ENCODE measurements at places on chromosomes 5 and 9.

DNA sequence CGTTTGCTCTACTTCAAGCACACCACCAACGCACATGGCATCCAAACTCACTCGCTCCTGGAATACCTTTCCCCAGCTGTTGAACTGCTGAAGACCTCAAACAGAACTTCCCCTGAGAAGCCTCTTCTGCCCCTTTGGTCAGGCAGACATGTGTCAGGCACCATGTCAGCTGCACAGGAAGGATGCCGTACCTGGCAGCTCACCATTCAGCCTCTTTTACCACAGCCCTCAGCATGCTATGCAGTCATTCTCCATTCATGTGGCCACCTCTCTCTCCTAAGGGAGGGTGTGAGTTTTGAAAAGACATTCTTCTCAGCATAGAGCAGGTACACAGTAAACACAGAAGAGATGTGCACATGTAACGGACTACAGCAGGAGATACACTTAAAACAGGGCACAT is 14.2 kb downstream of the IL4 start:
- no peak for DNase-seq

- no peak for DNase-seq
These were observed 421.4 kb upstream of the WWC1 start for GRCh38 chr5:167870055-167870454.

DNA sequence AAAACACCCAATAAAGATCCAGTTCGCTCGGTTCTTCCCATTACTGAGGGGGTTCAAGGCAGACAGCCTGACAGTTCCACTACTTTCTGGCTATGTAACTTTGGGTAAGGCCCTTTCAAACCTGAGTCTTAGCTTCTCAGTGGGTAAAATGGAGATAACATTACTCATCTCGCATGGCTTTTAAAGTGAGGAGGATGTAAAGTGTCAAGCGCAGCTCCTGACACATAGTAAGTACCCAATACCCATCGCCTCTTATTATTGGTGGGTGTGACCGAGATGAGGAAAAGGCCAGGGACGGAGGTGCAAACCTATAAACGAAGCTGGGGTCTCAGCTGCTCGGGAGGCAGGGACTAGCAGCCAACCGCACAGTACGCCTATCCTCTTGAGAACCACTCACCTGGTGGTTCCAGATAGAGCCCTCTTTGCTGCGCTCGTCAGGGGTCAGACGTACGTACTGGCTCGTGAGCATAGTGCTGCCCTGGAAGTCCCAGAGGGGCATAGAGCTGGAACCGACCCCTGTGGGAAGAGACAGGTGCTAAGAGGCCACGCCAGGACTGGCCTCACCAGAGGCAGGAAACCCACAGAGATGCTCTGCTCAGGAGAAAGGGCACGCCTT is 584 bp downstream of the LMAN2 start:
- no peak for DNase-seq

GRCh38 chr9:131382850-131383729 is 10.8 kb upstream of the PRRC2B start:
- DNase-seq = peak; percentile 64

- no peak for DNase-seq
These were observed 66.2 kb upstream of the CACNA1B start for GRCh38 chr9:137811283-137811870.

DNA sequence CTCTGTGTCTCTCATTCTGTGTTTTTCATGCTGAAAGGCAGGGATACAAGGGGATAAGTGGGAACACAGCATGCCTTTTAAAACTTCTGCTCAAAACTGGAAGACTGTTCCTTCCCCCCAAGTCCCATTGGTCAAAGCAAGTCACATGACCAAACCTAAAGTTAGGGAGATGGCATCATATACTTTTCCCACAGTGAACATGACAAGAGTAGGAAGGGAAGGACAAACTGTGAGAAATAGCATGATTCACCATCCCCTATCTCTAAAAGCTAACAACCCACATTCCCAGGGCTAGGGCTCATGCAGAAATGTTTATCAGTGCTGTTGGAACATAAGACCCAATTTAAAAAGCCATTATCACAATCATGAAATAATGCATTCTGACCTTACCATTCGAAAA is 24.2 kb upstream of the SHISAL2B start:
- DNase-seq = peak; percentile 46

- DNase-seq = peak; percentile 99
These were observed 1078.3 kb downstream of the CDH12 start for GRCh38 chr5:21774801-21775200.

GRCh38 chr9:89634995-89635742 is 30.4 kb downstream of the GADD45G start:
- DNase-seq = peak; percentile 74

DNA sequence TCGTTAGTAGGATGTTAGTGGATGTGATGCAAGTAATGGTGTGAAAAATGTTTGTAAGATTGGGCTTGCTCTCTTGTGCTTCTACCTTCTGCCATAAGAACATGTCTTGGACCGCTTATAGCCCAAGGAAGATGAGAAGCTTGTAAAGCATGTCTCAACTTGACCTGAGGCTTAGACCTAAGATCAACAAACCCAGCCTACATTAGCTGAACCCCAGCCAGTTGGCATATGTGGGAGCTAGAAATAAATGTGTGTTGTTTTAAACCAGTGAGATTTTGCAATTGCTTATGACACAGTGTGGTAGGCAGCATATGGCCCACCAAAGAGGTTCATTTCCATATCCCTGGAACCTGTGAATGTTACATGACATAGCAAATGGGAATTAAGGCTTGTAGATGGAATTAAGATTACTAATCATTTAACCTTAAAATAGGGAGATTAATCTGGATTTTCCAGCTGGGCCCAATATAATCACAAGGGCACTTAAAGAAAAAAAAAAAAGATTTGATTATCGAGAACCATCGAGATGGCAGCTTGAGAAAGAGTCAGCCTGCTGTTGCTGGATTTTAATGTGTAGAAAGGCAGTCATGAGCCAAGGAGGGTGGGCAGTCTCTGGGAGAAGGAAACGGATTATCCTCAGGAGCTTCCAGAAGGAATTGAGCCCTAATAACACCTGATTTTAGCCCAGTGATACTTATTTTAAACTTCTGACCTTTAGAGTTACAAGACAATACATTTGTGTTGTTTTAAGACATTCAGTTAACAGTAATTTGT is 27.3 kb upstream of the EDIL3 start:
- DNase-seq = peak; percentile 98

DNA sequence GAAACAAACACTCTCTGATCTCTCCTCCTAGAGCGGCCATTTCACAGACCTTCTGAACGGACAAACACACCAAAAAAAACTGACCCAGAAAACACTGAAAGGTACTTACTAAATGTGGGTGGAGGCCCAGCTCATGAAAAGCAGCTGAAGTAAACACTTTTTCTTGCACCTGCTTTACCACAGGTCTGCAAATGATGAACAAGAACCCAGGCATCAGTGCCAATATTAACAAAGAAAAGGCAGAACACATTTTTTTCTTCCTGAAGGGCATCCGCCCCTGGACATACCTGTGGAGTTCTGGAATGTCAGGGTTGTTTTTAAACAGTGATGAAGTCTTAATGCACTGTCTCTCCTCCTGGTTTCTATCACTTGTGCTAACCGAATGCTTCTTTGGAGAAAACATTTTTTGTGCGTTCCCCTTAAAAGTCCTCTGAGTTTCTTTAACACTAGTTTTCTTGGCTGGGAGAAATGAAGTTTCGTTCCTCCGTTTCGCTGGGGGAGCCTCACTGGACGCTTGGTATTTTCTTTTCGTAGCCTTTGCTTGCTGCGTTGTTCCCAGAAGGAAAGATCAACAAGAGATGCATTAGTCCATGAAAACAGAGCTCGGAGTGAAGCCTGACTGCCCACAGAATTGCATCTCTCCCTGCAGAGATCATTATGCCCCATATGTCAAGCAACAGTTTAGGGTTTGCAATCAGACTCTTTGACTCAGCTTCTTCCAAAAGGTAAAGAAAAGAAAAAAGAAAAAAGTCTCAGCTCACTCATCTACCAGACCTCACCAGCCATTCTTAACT is 7.4 kb downstream of the DDX31 start:
- DNase-seq = no peak

DNA sequence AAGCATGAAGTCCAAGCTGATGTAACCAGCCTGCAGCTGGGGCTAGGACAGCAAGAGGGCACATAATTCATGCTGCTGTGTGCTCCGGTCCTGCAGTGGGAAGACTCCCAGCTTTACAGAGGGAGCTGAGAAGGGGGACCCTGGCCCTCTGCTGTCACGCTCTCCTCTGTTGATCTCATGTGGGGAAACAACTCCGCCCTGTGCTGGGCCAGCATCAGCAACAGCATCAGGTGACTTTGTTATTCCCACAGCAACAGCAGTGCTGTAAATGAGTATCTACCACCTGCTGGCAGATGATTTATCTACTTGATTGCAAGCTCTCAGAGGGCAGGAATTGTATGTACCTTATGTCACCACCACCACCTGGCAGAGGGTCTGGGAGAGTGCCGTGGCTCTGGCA is 176.2 kb downstream of the COL23A1 start:
- DNase-seq = no peak

DNA sequence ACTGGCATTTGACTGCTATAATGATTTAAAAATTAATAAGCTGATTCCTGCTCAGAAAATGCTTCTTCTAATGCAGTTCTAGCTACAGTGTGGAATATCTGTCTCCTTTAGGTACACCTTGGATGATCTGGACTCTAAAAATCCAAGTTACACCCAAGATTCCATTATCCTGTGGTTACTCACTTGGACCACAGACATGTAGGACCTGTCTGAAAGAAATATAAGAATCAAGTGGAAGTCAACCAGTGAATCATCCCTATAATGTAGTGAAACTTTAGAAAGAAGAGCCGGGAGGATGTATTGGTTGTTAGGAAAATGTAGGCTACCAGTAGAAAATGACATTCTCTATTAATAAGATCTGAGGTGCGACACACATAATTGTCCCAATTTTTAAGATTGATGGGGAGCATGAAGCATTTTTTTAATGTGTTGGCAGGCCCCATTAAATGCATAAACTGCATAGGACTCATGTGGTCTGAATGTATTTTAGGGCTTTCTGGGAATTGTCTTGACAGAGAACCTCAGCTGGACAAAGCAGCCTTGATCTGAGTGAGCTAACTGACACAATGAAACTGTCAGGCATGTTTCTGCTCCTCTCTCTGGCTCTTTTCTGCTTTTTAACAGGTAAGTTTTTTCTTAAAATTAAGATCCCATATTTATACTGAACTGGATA is at the start of gene SPINK6:
SPINK6 (plus strand) TSS at position 512 of the 673 bp plus-strand sequence; CDS start at position 567, 55 bp downstream.
- peak; percentile 92 for DNase-seq

DNA sequence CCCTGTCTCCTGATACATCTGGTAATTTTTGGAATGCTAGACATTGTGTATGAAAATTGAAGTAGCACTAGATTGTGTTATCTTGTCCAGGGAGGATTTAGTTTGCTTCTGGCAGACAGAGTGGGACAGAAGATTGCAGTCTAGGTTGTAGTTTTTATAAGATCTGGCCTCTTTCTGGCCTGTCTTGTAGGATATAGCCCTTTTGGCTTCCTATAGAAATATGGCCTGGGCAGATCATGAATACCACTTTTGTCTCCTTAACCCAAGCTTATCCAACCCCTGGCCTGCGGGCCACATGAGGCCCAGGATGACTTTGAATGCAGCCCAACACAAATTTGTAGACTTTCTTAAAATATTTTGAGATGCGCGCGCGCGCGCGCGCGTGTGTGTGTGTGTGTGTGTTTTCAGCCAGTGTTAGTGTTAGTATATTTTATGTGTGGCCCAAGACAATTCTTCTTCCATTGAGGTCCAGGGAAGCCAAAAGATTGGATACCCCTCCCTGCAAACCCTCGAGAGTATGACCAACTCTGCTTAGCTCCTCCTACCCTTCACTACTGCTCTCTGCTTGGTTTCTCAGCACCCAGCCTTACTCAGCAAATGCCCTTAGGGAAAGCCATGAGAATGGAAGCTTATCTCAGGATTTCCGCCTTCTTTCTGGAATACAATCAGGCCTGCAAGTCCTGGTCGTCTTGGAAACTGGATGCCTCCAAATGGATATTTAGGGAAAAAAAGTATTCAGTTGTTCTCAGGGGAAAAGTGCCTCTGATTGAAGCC is 26.5 kb downstream of the ANKRD33B start:
- DNase-seq = peak; percentile 95

GRCh38 chr9:93954434-93955061 is 607 bp downstream of the BARX1 start:
- no peak for DNase-seq

- DNase-seq = no peak
These were observed 11.6 kb upstream of the CRB2 start for GRCh38 chr9:123344192-123344949.

DNA sequence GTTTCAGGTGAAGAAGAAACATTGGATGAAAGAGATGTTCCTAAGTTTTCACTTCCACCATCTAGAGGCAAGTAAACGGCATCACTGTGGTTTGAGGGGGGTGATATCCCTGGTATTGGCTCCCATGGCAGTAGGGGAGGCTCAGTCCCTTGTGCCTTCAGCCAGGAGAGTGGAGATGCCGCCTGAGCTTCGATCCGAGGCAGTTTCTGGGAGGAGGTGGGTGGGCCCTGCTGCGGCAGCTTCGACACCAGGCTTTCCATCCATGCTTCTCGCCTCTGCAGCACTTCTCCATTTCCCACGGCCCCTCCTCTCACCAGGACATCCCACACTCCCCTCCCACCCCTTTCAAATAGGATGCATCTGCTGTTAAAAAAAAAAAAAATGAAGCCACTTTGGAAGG is 258.3 kb downstream of the GADD45G start:
- DNase-seq = no peak

GRCh38 chr5:108102463-108102862 is 279.4 kb downstream of the FBXL17 start:
- DNase-seq = no peak

DNA sequence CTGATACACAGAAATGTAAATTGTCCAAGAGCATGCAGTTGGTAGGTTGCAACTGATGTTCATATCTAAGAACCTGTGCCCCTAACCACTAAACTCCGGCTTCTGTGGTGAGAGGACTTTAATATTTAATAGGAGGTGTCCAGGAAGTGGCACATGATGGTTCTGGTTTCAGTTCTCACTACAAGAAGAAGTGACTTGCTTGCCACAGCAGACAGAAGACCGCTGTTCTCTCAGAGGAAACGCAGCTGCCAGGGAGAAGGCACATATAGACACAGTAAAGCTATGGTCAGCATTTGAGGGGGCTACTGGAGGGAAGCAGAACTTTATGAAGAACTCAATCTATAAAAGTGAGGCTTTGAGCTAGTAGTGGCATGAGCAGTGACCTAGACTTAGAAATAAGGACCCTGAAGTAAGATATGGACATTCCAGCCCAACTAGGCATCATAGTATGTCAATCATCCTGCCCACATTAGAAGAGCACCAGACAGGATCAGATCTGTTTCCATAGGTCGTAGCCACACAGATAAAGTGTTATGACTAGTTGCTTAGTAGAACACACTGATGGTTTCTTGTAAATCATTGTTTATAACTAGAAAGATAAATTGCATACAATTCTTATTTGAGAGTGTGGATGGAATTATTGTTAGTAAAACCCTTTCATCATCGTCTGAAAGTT is 36.4 kb upstream of the DAB2 start:
- DNase-seq = no peak

GRCh38 chr5:72692651-72693442 is 123.6 kb upstream of the TNPO1 start:
- no peak for DNase-seq

DNA sequence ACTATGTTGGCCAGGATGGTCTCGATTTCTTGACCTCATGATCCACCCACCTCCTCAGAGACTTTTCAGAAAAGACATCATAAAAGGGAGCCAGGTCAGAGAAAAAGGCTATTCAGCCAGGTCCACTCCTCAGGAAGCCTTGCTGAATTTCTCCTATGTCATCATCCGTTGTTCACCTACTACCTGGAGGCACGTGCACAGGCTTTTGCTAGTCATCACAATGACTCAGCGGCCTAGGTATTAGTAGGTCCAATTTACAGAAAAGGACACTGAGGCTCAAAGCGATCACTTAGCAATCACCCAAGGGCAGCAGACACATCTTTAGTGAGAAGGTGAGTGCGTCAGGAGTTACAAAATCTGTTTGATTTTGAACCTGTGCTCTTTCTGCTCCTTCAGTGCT is 72.3 kb upstream of the RAD23B start:
- DNase-seq = no peak
